EH (cell line): ENCODE measurements at places on chromosomes 16 and 17.

GRCh38 chr16:58035356-58036170 is 10.0 kb downstream of the MMP15 start:
- DNase-seq: no peak

- no peak for DNase-seq
Observed at GRCh38 chr16:52741351-52741750, 194.4 kb upstream of the TOX3 start.

- DNase-seq: no peak
Observed at GRCh38 chr17:81858170-81858966, 2.0 kb downstream of the P4HB start.

GRCh38 chr16:77227745-77228144 is 28.5 kb downstream of the SYCE1L start:
- DNase-seq: no peak

DNA sequence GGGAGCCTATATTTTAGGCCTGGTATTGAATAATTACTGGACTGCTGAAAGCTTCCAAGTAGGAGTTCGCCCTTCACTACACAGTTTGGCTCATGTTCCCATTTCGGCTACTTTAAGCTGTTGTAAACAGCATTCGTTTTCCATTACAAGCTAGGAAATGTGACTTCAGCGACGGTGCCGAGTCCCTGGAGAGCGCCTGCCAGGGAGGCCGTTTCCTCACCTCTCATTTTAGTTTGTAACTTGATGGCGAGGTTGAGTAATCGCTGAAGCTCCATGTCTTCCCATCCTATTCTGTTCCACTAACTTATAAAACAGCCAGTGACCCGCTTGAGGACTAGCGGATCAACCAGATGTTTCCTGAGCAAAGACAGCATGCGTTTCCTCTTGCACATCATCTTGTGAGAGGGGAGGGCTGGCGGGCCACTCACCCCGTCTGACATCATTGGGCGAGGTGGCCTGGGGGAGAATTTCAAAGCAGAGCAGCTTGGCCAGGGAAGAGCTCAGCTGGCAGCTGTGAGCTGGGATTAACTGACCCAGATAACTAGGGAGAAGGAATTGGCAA is 32.9 kb downstream of the PCTP start:
- peak; percentile 61 for DNase-seq

DNA sequence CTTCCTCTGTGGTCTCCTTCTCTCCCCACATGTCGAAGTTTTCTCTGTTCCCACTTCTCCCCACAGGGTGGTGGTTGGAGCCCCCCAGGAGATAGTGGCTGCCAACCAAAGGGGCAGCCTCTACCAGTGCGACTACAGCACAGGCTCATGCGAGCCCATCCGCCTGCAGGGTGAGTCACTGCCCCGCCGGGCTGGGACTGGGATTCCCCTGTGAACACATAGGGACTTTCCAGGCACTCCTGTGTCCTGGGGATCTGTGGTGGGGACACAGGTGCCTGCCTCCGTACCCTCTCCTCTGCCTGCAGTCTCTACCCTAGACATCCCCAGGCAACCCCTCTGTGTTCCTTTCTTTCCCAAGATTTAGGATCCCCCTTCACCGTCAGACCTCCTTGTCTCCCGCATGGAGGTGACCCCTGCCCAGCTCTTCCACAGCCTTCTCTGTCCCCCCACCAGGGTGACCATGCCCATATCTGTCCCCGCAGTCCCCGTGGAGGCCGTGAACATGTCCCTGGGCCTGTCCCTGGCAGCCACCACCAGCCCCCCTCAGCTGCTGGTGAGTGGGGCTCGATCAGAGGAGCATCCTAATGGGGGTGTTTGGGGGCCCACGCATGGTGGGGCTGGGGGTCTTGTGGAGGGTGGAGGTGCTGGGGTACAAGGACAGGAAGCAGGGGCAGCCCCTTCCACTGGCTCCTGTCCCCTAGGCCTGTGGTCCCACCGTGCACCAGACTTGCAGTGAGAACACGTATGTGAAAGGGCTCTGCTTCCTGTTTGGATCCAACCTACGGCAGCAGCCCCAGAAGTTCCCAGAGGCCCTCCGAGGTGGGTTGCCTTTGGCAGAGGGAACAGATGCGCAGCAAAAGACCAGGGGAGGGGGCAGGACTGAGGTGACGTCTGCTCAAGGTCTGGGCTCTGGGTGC is 5.8 kb downstream of the ITGAM start:
- DNase-seq: no peak

DNA sequence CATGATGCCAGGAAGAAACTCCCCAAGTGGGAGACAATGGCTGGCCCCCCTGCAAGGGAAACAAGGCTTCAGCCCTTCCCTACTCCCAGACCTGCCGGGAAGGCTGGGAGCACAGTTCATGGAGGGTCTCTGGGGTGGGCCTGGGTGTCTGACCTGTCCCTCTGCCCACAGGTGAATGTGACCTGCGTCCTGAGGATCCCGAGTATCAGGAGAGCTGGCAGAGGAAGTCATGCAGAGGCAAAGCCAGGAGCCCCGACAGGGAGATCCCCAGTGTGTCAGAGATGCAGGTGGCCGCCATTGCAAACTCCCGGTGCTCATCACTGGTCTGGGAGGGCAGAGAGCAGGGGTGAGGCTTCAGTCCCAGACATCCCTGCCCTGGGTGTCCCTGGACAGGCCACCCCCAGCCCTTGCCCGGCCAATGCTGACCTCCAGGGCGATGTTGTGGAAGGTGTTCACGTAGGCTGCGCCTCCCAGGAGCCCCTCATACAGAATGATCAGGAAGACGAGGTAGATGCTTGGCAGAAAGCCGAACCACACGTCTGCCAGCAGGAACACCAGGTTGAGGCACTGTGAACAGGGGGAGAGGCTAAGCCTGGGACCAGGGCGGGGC is 5.3 kb upstream of the NPIPB7 start:
- DNase-seq: no peak

DNA sequence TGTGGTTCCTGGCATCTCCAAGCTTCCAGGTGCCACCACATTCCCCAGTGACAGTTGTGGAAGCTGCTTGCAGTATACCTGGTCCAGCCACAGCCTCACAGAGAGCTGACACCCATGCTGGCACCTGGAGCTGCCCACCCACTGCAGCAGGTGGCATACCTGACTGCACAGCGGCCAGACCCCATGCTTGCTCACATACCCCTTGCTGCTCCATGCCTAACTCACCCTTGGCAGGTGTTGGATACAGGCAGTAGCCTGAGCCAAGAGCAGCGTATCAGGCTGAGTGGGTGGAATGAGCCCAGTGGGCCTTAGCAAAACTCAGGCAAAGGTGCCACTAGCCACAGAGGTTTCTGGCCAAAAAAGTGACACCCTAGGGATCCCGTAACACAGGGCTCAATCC is 232.3 kb downstream of the CEP112 start:
- DNase-seq: no peak

- DNase-seq: no peak
Observed at GRCh38 chr17:66751771-66752170, 83.1 kb upstream of the CACNG5 start.

DNA sequence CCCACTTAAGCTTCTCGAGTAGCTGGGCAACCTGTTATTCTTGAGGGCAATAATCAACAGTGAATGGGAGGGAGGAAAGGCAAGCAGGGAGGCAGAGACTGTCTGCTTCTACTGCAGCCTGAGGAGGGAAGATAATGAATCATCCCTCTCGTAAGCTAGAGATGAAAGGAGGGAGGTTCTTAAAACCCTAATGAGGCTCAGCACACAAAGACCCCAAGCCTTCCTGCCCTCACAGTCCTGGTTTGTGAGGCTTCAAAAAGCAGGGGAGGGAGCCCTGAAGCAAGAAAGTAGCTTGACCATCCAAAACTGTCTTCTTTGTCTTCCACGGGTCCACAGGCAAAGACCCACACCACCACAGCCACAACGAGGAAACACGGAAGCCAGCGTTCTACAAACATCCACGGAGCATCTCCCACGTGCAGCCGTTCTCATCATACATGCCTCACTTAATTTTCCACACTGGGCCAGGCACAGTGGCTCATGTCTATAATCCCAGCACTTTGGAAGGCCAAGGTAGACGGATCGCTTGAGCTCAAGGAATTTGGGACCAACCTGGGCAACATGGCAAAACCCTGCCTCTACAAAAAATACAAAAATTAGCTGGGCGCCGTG is 1.8 kb downstream of the PIK3R5 start:
- DNase-seq: no peak

DNA sequence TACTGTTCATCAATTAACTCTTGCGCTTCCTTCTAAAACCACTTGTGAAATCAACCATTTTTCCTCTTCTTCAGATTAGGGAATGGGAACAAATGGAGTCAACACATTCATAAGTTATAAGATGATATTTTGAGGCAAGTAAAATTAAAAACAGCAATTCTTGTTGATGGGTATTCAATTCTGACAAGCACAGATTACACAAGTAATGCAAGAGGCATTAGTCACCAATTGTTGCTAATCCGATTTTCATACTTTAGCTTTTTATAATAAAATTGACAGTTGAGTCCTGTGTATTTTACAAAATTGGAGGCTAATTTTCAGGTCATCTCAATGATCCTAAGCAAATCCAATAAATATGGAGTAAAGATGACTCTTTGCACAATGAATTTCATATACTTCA is 918.4 kb upstream of the SOX9 start:
- no peak for DNase-seq

- peak; percentile 33 for DNase-seq
Observed at GRCh38 chr16:27951489-27952120, 111.9 kb downstream of the GSG1L start.

GRCh38 chr16:65739518-65739917 is 617.7 kb upstream of the CDH11 start:
- no peak for DNase-seq

GRCh38 chr17:74245145-74245831 is 28.7 kb upstream of the DNAI2 start:
- DNase-seq: peak; percentile 2

- no peak for DNase-seq
Observed at GRCh38 chr17:70624211-70624610, 454.9 kb downstream of the KCNJ2 start.
